Subcutaneous adipose tissue (tissue), 4 donors: ENCODE measurements at places on chromosomes 11 and 22. TPM values are rescaled to one million over a fixed set of nuclear protein-coding genes. Genes with fewer than 3 reads are reported as not detected.

The SEPTIN3 gene
- 0.51 TPM for total RNA-seq

The ELMOD1 gene
- not detected for total RNA-seq

The IFITM1 gene
- 164 TPM for total RNA-seq

The APOA5 gene
- total RNA-seq, result not detected

The ZC3H12C gene
- 14.7 TPM for total RNA-seq

The CRYBA4 gene
- not detected for total RNA-seq

The TUBA8 gene
- total RNA-seq, result 4.6 TPM

The RTCB gene
- total RNA-seq, result 59.2 TPM

The FGF19 gene
- not detected for total RNA-seq

The OR2AG2 gene
- total RNA-seq, result 0.17 TPM

The VPS37C gene
- total RNA-seq, result 6.7 TPM

The RAB38 gene
- not detected for total RNA-seq

The LRRC32 gene
- 46.8 TPM for total RNA-seq

The SERHL2 gene
- total RNA-seq, result 1.3 TPM

The CEP126 gene
- total RNA-seq, result 8.7 TPM

The ANO5 gene
- total RNA-seq, result 3.1 TPM

The GTSE1 gene
- not detected for total RNA-seq

The KRTAP5-8 gene
- not detected for total RNA-seq

The MUC5B gene
- total RNA-seq, result not detected

The SERPIND1 gene
- total RNA-seq, result 0.22 TPM

The MS4A3 gene
- not detected for total RNA-seq

The ESAM gene
- total RNA-seq, result 82.7 TPM

The PANX3 gene
- not detected for total RNA-seq

The BCO2 gene
- total RNA-seq, result 2.1 TPM

The GLB1L3 gene
- total RNA-seq, result not detected

The TMPRSS5 gene
- 7.9 TPM for total RNA-seq

The MYBPC3 gene
- total RNA-seq, result not detected

The FGF4 gene
- total RNA-seq, result not detected

The C11orf87 gene
- total RNA-seq, result not detected

The PLEKHA7 gene
- total RNA-seq, result 18.1 TPM

The UBTFL1 gene
- total RNA-seq, result not detected

The FAM111B gene
- total RNA-seq, result 1.4 TPM

The TRIM6 gene
- 1.6 TPM for total RNA-seq

The CFAP300 gene
- 0.94 TPM for total RNA-seq

The SHANK3 gene
- total RNA-seq, result 5.1 TPM

The POGLUT3 gene
- 29.3 TPM for total RNA-seq

The CLDN5 gene
- total RNA-seq, result 362 TPM

The IFITM10 gene
- total RNA-seq, result not detected

The OR4D5 gene
- total RNA-seq, result not detected

The ACTN3 gene
- total RNA-seq, result not detected
